ENCODE measurements at places on chromosomes 7 and 10.
A peak's percentile ranks its signal among the peaks of the same experiment; 100 is the strongest.

DNA sequence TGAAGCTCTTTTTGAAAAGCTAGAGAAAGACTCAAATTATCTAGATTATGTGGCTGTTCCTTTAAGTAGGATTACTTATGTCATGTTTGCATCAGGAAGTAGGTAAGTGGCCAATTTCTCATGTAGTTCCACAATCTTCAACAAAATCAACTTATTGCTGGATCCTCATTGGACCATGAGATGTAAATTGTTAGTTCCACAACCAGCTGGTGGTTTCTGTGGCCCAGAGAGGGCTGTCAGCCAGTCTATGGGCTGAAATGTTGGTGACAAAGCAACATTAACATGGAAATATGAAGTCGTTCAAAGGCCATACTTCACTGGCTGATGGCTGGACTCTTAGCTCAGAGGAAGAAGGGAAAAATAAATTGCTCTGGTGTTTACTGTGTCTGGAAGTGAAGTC lies 157.9 kb downstream of the PLXDC2 start:
- no peak for DNase-seq

- DNase-seq = no peak
Measured at GRCh38 chr7:71752171-71752935, 620.4 kb downstream of the GALNT17 start.

DNA sequence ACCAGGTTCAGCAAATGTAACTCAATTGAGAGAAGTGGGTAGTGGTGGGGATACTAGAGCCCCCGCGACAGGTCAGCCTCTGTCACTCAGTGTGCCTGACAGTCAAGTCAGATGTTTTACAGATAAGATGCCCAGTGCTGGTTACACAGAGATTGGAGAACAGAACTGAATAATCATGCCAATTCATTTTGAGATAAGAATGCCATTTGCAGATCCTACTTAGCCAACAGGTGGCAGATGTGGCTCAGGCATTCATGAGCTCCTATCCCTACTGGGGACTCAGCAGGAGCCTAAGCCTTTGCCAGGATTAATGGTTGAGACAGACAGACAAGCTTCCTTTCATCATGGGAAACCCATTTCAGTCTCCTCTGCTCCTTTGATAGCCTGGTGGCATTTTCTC lies 137.8 kb downstream of the MAPK8 start:
- no peak for DNase-seq

DNA sequence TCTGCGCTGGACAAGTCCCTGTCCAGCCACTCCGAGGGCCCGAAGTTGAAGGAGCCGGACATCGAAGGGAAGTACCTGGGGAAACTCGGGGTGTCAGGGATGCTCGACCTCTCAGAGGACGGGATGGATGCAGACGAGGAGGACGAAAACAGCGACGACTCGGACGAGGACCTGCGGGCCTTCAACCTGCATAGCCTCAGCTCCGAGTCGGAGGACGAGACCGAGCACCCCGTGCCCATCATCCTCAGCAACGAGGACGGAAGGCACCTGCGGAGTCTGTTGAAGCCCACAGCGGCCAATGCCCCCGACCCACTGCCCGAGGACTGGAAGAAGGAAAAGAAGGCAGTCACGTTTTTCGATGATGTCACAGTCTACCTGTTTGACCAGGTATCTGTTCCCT lies 17.1 kb upstream of the BHLHA15 start:
- no peak for DNase-seq

GRCh38 chr7:73822319-73823173 lies 8.2 kb upstream of the CLDN4 start:
- no peak for DNase-seq

DNA sequence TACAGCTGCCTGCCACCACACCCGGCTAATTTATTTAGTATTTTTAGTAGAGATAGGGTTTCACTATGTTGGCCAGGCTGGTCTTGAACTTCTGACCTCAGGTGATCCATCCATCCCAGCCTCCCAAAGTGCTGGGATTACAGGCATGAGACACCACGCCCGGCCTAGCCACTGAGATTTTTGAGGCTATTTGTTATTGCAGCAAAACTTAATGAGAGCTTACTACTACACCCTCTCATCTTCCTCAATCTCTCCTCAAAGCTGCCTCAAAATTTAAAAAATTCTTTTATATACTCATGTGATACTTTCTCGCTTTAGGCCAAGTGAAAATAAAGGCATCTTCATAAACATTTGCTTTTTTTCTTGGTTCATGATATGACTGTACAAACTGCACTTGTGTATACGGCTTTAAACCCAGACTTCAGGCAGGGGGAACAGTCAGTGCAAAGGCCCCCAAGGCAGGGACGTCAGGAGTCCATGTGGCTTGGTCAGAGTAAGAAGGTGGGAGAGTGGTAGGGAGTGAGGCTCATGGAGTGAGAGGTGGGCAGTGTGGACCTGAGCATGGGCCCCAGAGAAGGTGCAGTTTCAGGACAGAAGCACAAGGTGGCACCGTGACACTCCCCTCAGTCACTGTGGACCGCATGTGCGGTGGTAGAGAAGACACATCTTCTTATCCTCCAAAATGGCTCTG lies 55.5 kb downstream of the SYPL1 start:
- DNase-seq = peak; percentile 36

- DNase-seq = no peak
Measured at GRCh38 chr7:92709150-92709549, 119.0 kb upstream of the FAM133B start.

DNA sequence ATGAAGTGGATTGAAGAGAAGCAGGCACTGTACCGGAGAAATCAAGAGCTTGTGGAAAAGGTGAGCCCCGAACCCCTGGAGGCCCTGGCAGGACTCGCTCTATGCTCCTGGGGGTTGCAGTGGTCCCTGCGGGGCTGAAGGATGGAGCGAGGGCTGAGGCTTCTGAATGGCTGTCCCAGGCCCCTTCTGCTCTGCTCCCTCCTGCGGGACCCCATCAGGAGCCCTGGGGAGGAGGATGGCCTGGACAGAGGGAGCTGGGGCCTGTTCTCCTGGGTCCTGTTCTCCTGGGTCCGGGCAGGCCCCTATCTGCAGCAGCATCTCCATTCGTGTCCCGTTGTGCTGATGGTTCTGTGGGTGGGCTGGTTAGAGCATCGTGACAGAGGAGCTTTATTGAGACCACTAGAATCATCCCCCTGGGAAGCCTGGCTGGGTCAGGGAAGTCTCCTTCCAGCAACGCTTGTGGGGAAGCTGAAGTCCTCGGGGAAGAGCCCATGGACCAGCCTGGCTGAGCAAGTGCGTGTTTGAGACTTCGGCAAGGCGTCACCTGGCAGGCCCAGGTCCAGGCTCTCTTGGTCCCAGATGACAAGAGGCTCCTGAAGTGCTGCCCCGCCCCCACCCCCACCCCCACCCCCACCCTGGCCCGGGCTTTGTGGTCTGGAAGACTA lies 41.1 kb upstream of the DPYSL4 start:
- no peak for DNase-seq

DNA sequence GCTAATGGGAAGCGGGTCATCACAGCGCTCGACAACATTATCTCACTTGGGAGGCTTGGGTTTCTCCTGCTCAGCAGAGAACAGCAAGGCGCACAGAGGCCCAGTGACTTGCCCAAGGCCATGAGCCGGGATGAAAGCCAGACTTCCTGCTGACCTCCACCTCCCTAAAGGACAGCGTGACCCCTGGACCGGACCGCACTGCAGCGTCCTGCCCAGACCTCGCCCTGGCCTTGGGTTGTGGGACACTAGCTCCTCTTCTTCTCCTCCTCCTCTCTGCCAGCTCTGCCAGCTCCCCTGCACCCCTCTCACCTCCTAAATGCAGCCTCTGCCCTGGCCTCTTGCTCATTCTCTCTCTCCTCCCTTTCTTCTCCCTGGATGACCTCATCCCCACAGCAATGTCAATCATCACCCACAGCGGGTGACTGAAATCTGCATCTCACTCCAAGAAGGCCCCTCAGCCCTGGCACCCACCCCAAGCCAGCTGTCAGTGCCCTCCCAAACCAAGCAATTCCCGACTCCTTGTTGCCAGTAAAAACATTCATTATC lies 19.4 kb downstream of the SPOCK2 start:
- no peak for DNase-seq

GRCh38 chr10:5543623-5544022 lies 18.9 kb downstream of the CALML3 start:
- no peak for DNase-seq

GRCh38 chr10:73785721-73786511 lies 510 bp downstream of the ZSWIM8 start:
- DNase-seq = peak; percentile 28

- DNase-seq = no peak
Measured at GRCh38 chr7:69445541-69445940, 152.7 kb upstream of the AUTS2 start.

DNA sequence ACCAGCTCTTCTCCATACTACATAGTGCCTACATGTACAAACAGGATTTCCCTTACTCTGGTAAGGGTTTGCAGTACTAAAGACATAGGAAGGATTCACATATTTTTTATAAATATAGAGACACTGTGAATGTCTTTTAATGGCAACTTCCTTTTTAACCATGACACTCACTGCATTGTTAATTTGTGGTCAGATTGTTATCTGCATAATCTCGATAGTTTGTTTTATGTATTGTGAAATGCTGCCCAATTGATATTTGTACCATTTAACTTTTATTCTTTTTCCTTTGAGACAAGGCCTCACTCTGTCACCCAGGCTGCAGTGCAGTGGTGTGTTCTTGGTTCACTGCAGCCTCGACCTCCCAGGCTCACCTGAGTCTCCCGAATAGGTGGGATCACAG lies 39.7 kb downstream of the SP8 start:
- DNase-seq = no peak

DNA sequence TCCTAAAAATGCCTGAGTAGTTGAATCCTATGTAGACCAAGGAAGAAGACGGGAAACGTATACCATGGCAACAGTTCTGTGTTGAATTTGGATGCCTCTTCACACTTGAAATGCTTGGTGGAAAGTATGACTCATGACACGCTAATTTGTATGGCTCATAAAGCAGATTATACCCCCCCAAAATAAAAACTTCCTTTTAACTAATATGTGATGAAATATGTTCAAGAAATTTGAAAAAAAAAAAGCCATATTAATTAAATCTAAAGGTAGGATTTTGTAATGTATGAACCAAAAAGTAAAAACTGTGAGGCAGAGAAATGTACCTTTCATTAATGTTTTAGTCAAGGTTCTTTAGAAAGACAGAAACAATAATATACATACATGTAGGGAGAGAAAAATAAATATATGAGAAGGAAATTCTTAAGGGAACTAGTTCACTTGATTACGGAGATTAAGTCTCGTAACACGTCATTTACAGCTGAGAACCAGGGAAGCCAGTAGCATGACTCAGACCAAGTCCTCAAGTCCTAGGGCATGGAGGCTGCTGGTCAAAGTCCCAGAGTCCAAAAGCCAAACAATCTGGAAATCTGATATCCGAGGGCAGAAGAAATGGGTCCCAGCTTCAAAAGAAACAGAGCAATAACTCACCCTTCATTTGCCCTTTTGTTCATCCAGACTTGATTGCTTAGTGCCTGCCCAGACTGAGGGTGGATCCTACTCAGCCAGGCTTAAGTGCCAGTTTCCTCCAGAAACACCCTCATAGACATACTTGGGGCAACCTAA lies 485.1 kb downstream of the SEMA3D start:
- DNase-seq = no peak

All from stimulated activated CD8-positive, alpha-beta memory T cell treated with anti-CD3 and anti-CD28 coated beads, Interleukin-12 subunit alpha, Interleukin-12 subunit beta, amount 100 ng/mL, for 4 hours (primary cell).